Inflammatory macrophage treated with lipopolysaccharide for 1 hour (primary cell): ENCODE measurements at places on chromosomes 2 and 18.

GRCh38 chr2:6759689-6760088, 106.0 kb downstream of the CMPK2 start:
- DNase-seq, result no peak

DNA sequence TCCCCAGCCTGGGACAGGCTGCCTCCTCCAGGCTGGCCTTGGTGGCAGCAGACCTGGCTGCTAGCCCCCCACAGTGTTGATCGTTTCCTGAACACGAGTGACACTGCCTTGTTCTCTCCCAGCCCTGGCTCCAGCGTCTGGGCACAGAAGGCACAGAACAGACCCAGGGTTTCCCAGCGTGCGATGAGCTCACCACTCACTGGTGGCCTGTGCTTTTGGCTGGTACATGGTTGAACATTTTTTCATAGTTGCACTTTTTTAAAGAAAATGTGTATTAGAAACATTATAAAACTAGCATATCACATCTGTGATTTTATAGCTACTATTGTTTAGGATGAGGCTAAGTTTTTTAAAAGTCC, 40.9 kb downstream of the SCTR start:
- no peak for DNase-seq

- no peak for DNase-seq
Observed at GRCh38 chr2:237732070-237732469, 66.5 kb upstream of the RBM44 start.

GRCh38 chr18:62751341-62751821, 36.0 kb downstream of the PHLPP1 start:
- DNase-seq, result no peak

DNA sequence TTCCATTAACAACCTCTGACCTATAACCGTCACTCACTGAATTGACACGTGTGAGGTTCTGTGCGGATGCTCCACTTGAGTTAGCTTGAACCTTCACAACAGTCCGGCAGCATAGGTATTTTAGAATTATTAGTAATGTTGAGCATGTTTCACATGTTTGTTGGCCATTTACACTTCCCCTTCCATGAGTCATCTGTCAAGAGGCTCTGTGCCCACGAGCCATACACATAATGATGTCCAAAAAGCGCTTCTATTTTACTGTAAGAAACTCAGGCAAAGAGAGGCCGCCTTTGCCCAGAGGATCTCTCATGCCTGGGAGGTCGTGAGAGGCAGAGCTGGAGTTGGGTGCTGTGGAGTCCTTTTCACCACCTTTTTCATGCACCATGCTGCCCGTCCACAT, 28.9 kb upstream of the TMEM214 start:
- DNase-seq, result peak; percentile 63

DNA sequence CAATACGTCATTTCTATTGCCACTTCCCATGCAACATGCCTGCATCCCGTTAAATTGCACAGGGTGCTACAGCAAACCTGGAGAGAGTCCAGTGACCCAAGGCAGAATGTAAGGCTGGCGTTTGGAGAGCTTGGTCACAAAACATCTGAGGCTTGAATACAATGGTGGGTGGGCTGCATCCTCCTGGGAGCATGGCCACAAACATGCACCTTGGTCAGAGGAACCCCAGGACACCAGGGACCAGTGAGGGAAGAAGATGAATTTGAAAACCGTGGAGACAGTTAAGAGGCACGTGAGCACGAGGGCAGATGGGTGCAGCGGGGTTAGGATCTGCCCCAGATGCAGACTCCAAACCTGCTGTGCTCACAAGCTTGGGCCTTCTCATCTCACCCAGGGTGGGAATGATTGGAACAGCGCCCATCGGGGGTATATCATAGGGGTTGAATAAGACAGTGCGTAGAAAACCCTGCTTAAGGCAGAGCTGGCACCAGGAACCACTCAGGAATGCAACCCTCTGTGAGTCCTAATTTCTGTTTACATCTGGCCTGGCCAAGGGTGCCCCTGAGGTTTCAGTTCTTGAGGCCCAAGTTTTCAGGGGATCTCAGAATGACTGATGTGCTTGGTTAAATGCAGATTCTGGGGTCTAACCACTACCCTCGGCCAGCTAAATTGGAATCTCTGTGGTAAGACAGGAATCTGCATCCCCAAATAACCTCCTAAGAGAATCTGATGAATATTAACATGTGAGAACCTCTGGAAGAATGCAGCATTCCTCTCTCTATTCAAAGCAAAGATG, 97.2 kb downstream of the ARL4C start:
- DNase-seq, result no peak

DNA sequence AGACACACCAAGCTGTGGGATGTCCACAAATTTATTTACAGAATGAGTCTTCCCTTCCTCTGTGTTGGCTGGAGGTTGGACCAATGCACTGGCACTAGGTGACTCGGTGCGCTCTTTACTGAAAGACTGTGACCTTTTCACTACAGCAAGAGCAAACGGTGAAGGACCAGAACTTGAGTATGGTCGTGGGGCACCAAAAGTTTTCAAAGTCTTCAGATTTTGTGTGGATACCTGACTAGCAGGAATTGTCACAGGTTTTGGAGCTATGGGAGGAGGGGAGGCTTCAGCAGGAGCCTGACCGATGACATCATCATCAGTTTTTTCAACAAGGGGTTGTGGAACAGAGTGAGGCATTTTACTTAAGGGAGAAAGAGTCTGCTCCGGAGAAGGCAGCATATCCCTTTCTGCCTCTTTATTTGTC, 73.0 kb upstream of the GRB14 start:
- no peak for DNase-seq

DNA sequence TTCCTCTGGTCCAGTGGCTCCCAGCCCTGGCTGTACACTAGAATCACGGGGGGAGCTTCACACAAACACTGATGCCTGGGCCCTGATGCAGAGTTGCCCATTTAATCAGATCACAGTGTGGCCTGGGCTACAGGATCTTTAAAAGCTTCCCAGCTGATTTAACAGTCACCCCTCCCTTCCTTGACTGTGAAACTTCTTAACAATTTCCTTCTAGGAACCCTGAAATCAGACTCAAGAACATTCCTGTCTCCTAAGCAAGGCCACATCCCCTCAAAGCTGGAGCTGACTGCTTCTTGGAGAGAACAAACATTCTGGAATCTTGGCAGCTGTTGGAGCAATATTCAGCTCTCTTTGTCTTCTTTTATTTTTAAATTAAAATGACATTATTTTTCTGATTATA, 88.7 kb downstream of the ADD2 start:
- no peak for DNase-seq

GRCh38 chr2:237232166-237232565, 146.5 kb downstream of the COPS8 start:
- DNase-seq, result no peak

- DNase-seq, result no peak
Observed at GRCh38 chr2:186522450-186522849, 36.4 kb downstream of the ZC3H15 start.

GRCh38 chr2:217934321-217935131, 68.3 kb downstream of the TNS1 start:
- DNase-seq, result peak; percentile 88

DNA sequence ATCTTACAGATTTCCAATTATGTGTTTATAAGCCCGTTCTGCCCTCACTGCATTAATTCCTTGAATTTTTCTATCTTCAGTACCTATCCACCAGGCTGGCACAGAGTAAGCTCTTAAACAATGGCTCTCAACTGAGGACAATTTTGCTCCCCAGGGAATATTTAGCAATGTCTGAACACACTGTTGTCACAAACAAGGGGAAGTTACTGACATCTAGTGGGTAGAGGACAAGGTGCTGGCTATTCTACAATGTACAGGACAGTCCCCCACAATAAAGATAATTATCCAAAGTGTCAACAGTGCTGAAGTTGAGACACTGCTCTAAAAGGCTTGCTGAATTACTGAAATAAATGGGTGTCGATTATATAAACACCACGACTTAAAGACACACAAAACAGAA, 5.0 kb downstream of the NDUFS1 start:
- peak; percentile 20 for DNase-seq

DNA sequence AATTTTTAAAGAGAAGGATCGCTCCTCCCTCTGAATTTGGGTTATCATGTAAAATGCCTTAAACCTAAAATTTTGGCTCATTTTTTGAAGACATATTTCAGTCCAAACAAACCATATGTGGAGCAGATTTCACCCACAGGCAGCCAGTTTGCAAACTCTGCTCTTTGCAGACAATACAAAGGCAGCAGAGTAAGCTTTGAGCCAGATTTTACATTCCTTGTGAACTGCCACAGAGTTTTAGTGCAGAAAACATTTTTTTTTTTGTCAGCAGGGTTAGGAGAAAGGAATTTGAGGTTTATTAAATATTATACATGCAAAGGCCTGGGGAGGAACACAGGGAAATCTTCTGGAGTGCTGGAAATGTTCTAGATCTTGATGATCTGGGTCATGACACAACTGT, 171.9 kb upstream of the FN1 start:
- no peak for DNase-seq

GRCh38 chr2:148955798-148956197, 80.8 kb downstream of the KIF5C start:
- no peak for DNase-seq

GRCh38 chr2:70541481-70542020, 12.1 kb downstream of the TGFA start:
- no peak for DNase-seq

DNA sequence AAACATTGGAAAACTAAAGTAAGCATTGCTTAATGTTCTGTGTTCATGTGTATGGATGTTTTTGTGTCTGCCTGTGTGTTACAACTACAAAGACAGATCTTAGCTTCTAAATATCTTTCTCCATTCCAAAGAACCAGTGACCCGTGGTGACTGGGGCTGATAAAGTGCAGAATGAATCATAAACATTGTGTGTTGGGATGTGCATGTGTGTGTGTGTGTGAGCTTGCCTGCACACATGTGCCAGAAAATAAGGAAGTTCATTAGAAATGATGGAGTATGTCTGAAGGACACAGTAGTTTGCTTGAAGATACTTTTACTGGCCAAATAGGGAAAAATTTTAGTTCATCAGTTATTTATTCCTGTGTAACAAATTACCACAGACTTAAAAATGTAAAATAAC, 756.6 kb upstream of the CELF4 start:
- no peak for DNase-seq

DNA sequence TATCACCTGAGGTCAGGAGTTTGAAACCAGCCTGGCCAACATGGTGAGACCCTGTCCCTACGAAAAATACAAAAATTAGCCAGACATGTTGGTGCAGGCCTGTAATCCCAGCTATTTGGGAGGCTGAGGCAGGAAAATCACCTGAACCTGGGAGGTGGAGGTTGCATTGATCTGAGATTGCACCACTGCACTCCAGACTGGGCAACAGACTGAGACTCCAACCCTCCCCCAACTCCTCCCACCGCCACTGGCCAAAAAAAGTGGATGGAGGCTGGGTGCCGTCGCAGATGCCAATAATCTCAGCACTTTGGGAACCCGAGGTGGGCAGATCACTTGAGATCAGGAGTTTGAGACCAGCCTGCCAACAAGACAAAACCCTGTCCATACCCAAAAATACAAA, 10.1 kb upstream of the SPIRE1 start:
- no peak for DNase-seq

- DNase-seq, result no peak
Observed at GRCh38 chr2:82790206-82791021, 1668.7 kb downstream of the SUCLG1 start.

DNA sequence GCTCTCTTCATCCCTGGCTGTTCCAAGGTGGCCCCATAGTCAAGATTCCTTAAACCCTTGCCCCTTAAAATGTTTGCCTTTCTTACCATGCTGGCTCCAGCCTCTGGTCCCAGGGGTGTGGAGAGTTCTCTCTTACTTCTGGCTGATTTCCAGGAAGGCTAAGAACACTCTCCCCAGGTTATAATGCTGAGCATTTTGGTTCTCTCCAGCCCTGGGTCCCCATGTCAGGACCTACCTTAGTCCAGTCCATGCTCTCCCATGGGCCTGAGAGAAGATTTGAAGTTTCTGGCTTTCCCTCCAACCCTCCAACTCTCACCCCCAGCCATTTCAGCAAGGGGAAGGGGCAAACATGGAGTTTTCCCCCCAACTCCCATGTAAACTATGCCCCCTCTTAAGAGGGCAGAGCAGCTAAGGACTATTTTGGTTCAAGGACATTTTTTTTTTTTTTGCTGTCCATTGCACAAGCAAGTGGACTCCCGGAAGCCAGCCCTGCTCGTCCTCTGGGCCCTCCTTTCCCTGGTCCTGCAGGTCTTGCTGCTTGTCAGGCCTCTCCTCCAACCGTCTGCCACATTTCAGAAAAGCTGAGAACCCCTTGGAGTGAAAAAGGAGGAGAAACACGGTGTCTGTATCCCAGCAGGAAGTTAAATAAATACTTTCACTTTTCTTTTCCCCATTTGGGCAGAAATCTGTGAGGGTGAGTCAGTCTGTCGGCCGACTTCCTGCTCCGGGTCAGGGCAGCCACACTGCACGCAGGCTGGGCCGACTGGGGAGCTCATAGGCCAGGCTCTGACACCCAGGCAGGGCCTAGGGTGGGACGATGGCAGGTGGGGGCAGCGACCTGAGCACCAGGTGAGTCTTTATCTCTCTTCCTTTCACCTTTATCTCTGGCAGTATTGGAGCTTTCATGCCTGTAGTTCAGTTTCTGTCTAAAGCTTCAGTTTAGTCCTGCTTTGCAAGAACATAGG, at the start of gene SP140L:
TSS of gene SP140L (plus strand) at position 741 of the 965 bp plus-strand sequence. CDS start at position 818, 77 bp downstream.
- DNase-seq, result peak; percentile 78

GRCh38 chr2:1856922-1857321, 112.6 kb upstream of the PXDN start:
- no peak for DNase-seq

DNA sequence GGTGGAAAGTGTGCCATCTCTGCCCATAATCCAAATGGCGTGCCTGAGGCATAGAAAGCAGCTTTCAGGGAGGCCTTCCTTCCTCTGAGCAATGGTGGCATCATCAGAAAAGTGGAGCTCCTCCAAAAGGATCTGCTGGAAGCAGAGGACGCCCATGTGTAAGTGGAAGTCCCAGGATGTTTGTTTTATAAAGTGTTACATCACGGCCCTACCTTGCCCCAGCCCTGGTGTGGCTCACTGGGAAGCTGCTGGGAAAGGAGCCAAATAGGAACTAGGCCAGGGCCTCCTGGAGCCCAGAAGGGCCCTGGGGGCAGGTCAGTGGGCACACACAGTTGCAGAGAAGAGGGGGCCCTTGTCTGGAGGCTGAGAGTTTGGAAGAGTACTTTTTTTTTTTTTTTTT, 4.2 kb upstream of the ODC1 start:
- DNase-seq, result no peak

GRCh38 chr2:200454927-200455801, 54.7 kb downstream of the KCTD18 start:
- no peak for DNase-seq

DNA sequence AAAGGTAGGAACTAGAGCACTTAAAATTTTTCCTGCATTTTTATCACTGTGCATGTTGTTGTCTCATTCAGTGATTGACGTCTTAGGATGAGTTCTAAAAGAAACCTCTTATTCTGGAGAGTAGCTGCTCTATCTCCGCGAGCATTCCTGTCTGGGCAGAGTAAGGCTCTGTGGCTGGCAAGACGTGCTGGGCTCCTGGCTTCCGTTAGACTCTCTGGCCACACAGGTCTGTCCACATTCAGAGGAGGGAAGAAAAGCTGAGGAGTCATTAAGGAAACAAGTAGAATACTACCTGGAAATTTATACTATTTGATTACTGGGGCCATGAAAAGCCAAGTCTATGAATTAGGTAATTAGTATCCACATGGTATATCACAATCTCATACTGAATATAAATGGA, 138.0 kb upstream of the DNMT3A start:
- no peak for DNase-seq
